Stimulated activated CD8-positive, alpha-beta memory T cell treated with anti-CD3 and anti-CD28 coated beads, Interleukin-2, amount 100 ng/mL, for 1 hour (primary cell): ENCODE measurements at places on chromosomes 2 and 18.

DNA sequence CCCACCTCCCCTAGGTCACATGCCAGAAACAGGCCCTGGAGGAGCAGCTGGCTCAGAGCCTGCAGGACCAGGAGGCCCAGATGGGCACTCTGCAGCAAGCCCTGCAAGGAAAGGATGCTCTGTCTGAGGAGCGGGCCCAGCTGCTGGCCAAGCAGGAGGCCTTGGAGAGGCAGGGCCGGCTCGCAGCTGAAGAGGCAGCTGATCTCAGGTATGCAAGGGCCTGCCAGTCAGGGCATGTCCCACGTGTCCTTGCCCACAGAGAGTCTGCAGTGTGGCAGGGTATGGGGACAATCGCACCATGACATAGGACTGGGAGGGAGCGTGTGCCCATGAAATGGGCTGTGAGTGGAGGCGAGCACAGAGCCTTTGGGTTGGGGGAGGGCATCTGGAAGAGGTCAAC lies 39.9 kb downstream of the CROCC2 start:
- DNase-seq, result no peak

DNA sequence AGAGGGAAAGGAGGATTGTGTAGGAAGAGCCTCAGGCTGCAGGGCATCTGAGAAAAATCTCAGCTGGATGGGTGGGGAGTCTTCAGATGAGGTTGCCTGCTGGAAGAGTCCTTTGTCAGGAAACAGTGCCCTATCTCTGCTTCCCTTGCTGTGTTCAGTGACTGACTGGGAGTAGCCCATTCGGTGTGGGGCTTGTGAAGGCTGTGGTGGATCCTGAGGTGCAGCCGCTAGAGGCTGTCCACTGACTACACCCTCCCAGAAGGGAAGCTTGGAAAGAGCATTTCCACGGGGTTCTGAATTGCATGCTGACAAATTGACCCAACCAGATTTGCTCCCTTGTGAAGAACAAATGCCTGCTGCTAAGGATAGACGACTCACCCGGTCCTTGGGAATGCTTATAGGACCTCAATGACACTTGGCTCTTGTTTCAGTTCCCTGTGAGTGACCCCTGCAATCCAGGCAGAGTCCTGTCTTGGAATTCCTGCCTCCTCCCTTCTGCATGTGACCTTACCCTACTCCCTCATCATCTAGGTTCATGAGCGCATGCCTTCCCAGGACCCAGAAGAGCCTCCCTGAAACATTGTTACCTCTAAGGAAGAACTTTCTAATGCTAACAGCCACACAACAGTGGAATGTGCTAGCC lies 109.7 kb upstream of the FAM136A start:
- DNase-seq, result no peak

DNA sequence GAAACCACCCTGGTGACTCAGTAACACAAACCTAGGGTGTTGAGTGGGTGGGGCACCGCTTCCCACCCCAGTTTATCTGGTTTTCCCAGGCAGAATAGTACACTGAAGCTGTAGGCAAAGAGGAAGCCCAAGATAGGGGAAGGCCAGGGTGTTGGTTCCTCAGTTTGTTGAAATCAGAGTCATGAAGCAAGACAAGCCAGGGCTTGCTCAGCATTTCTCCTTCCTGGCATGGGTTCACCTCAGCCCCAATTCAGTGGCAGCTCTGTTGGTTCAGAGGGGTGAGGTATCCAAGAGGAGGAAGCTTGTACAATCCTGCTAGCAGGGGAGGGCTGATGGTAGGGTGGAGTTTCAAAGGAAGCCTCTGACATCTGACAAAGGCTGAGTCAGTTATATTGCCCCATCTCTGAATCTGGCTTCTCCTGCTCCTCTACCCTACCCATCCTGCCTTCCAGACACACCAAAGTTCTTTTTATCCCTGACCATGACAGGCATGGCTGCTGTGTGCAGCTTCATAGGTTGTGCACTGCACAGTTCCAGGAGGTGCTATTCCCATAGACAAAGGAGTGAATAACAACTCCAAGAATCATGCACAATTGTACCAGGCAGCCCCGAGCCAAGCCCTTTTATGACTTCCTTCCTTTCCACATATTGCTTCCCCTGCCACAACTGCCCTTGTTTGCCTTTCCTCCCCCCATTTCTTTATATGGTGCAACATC lies 24.9 kb upstream of the RAB10 start:
- DNase-seq, result no peak

GRCh38 chr18:8707556-8708300 lies 2.4 kb downstream of the MTCL1 start:
- no peak for DNase-seq

GRCh38 chr2:60519231-60519863 lies 34.1 kb downstream of the BCL11A start:
- no peak for DNase-seq
